ENCODE measurements at places on chromosomes 12 and 14.

DNA sequence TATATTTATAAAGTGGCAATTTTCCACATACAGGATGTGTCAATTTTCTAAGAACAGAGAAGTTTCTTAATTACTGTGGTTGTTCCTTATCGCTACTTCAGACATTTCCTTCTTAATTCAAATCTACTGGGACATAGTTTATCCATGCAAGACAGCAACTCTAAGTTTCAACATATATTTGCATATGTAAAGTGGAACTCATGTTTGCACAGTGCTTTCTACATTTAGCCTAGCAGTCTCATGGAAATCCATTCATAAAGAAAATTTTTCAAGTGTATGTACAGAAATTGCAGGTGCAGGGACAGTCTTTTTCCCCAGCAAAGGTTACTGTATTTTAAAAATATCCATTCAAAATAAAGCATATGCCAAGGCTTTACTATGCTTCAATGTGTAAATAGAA, 956.7 kb upstream of the SEL1L start:
- DNase-seq = no peak

GRCh38 chr12:18818579-18819268, 80.8 kb downstream of the CAPZA3 start:
- DNase-seq = no peak

GRCh38 chr12:9184276-9184675, 23.9 kb downstream of the PZP start:
- DNase-seq = no peak

- no peak for DNase-seq
Measured at GRCh38 chr12:108324351-108325017, 14.6 kb downstream of the CMKLR1 start.

DNA sequence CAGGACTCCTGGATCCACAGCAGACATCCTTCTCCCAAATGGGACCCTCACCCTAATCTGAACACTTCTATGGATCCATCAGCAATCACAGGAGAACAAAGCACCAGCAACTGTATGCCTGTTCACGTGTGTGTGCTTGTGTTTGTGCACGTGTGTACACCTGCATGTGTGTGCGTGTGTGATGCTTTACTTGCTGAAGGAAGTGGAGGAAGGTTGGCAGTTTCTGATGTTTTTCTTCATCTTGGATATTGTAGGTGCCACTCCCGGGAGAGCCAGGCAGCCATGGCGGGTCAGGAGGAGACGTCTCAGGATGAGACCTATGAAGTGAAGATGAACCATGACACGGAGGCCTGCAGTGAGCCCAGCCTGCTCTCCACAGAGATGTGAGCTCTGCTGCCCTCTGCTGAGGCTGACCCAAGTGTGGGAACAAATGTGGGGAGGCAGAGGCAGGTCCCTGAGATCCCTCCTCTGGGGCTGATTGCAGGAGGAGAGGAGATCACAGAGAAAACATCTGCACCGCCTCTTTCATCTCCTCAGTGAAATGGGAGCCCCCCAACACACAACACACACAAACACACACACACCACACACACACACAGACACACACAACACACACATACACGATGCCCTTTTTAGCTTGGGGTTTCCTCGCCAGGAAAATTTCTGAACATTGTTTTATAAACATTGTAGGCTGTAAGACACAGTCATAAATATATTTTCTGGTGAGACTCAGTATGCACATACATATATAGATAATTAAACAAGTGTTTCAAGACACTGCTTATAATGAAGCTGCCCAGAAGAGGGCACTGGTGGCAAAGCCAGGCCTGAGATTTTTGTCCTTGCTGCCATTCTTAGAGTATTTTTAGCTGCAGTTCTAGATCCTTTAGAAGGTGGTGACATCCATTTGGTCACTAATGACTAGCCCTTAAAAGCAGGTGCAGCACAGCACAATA, 112.2 kb upstream of the FKBP4 start:
- peak; percentile 50 for DNase-seq

GRCh38 chr14:21923820-21924219, 250.2 kb upstream of the OR4E1 start:
- DNase-seq = peak; percentile 74

- DNase-seq = no peak
Measured at GRCh38 chr12:106655577-106655976, 72.8 kb downstream of the RFX4 start.

Measured in DND-41 (cell line).